ENCODE measurements at places on chromosomes 6 and 20.

DNA sequence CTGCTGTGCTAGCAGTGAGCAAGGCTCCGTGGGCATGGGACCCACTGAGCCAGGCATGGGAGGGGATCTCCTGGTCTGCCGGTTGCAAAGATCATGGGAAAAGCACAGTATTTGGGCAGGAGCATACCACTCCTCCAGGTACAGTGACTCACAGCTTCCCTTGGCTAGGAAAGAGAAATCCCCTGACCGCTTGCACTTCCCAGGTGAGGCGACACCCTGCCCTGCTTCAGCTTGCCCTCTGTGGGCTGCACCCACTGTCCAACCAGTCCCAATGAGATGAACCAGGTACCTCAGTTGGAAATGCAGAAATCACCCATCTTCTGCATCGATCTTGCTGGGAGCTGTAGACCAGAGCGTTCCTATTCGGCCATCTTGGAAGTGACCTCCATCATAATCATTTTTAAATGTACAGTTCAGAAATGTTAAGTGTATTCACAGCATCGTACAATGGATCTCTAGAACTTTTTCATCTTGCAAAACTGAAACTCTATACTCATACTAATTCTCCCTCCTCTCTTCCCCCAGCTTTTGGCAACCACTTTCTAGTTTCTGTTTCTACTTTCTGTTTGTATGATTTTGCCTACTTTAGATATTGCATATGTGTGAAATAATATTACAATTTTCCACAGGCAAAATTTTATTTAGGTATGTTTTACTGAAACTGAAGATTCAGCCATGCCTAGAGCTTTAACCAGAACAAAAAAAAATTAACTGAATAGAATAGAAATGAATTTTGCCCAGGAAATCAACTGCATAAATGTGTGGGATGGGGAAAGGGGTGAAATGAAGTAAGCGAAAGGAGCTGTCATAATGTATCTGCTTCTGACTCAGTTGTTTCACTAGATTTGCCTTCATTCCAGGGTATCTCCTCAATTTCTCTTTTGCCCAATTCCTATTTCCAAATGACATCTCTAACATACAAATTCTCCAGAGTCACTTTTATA lies 100.0 kb downstream of the RWDD2A start:
- no peak for DNase-seq

DNA sequence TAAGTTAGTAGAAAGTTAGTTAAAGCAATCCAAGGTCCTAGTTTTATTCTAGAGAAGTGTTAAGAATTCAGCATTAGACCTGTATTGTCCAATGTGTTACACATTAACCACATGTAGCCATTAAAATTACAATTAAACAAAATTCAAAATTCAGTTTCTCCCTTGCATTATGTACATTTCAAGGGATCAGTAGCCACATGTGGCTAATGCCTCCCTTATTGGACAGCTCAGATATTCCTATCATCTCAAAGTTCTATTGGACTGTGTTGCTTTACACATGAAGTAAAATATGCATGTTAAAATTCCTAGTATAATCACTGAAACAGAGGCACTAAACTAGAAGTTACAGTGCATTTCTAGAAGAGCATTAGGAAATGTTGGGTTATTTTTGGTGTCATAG lies 107.2 kb upstream of the SCGN start:
- no peak for DNase-seq

DNA sequence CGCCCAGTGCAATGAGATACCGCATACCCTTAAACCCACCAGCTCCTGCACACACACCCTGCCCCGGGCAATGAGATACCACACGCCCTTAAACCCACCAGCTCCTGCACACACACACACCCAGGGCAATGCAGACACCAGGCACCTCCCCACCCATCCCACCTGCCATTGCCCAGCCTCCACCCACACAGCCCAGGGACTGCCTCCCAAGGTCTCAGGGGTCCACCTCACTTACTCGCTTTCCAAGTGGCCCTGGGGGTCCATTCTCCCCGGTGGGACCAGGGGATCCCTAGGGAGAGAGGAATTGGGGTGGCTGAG lies 24.0 kb downstream of the COL11A2 start:
- DNase-seq, result no peak

- no peak for DNase-seq
Measured at GRCh38 chr20:17854307-17854903, 114.2 kb downstream of the SNX5 start.

DNA sequence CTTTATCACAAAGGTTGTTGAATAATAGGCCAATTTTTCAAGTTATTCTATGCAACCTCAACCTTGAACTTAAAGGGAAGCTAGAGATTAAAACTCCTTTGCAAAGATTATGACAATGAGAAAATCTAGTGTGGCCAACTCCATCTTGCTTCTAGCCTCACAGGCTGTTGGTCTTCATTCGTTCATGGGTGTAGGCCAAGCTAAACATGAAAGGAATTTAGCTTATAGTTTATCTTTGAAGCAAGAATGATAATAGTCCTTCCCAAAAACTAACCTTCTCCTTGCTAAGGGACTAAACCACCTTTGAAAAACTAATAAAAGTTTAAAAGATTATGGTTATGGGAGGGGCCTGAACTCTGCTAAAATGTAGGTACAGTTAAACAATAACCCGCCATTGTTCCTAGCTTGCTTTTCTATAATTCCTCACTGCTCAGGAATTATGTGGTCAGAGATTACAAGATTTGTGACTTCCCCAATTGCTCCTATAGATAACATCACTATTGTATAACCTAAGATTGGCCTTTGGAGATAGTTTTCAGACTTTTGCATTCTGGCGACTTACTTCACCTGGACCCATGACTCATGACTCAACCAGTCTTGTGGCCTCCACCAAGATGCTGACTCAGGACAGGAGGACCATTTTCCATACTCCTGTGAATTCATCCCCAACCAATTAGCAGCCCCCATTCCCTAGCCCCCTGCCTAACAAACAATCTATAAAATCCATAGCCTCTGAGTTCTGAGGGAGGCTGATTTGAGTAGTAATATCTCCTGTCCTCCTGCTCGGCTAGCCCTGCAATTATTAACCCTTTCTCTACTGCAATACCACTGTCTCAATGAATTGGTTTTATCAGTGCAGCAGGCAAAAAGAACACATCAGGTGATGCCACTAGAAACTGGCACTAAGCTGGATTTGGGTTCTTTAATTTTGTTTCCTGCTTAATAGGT lies 154.5 kb downstream of the CD83 start:
- DNase-seq, result no peak

- no peak for DNase-seq
Measured at GRCh38 chr6:106972500-106972899, 2.0 kb downstream of the CD24 start.

DNA sequence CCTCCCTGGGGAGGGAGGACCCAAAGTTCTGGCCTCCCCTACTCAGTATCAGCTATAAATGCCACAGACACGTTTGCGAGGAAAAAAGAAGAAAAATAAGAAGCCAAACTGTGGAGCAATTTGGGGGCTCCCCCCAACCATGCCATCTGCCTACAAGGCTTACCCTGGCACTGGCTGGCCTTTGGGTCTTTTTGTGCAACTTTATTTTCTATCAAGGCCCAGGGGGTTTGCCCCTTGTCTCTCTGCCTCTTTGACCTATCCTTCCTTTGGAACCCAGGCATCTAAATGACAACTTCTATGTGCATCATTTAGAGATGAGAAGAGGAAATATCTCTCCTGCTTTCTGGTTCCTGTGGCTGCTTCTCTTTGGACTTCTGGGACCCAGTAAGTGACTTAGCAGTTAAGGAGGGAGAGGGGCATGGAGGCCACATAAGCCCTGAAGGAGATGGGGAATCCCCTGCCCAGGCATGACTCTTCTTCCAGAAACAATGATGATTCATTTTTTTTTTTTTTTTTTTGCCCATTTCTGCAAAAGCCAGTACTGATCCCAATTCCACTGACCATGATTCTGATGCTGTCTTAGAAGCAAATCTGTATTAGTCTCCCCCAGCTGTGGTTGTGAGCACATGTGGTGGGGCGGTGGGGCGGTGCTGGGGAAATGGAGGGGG lies at the start of gene MUC22:
Gene MUC22, plus strand, starts transcription at position 82 of the 668 bp plus-strand sequence. Its CDS starts 233 bp downstream, at position 315.
- DNase-seq, result no peak

- DNase-seq, result no peak
Measured at GRCh38 chr6:147958683-147959082, 384.0 kb upstream of the SASH1 start.
